Urothelium cell line (cell line): ENCODE measurements at places on chromosomes 6 and 20.
A peak's percentile ranks its signal among the peaks of the same experiment; 100 is the strongest.

DNA sequence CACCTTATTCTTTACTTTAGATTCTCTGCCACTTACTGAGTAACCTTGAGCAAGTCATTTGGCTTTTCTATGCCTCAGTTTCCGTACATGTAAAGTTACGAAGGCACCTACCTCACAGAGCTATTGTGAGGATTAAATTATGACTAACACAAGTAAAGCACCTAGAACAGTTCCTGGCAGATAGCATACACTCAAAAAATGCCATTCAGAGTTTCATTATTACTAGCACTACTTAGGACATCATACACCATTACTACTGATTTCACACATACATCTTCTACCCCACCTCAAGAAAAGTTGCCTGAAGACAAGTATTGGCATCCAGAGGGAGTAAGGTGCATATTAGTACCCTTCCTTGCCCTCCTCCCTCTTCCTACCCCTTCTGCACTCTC, 107.8 kb downstream of the OGFRL1 start:
- no peak for DNase-seq

DNA sequence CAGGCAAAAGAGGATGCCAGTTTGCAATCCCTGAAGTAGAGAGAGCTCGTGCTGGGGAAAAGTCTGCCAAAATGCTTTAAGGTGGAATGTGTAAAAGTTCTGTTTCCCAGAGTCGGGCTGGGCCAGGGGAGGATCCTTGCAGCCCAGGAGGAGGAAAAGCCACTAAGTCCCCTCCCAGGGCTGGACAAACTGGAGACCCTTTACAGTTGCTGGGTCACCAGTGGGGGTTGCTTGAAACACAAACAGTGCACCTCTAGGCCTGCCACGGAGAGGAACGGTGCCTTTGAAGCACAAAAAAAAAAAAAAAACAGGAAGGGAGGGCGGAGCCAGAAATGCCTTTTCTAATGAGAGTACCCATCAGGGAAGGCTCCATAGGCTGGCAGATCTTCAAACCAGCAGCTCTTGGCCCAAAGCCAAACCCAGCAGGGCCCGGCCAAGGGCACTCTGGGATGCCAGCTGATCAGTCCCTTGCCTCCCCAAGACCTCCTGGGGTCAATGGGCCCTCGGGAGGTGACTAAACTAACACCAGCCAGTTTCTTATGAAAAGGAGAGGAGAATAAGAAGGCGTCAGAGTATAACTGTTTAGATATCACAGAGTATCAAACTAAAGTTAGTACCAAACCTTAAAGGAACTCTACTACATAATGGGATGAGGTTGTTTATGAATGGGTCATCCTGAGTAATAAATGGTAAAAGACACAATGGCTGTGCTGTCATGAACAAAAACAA, 23.7 kb downstream of the HLA-A start:
- peak; percentile 79 for DNase-seq

DNA sequence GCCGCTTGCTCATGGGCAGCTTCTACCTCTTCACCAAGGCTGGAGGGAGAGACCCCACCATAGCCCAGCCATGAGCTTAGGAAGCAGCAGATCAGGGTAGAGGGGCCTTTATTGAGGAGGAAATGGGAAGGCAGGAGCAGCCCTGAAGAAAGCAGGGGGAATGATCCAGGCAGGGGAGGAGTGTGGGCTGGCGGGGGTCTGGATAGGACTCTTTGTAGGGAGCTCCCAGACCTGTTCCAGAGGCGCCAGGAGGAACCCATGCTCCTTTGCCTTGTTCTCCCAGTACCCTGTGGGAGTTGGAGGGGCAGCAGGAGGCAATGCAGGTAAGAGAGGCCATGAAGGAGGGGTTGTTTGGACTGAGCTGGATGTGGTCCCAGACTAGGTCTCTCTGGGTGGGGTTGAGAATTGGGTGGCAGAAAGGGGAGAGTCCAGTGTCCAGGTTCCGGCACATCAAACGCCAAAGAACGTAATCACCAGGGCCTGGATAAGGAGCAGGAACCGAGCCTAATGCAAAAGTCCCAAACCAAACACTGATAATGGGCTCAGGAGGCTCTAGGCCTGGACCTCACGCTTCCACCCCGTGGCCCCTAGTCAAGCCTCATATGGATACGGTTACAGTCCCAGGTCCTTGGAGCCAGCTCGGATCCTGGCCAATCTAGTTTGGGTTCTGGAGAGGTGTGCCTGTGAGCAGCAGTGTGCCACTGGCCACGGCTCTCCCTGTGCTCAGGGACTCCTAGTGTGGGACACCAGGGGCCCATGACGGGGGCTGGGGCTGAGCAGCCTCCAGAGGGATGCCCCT, 12.1 kb upstream of the PGC start:
- no peak for DNase-seq

GRCh38 chr20:34375977-34376430, 12.9 kb downstream of the ITCH start:
- no peak for DNase-seq

GRCh38 chr6:20931093-20931492, 396.8 kb downstream of the CDKAL1 start:
- no peak for DNase-seq

GRCh38 chr20:49845060-49845459, 32.4 kb downstream of the SLC9A8 start:
- no peak for DNase-seq

DNA sequence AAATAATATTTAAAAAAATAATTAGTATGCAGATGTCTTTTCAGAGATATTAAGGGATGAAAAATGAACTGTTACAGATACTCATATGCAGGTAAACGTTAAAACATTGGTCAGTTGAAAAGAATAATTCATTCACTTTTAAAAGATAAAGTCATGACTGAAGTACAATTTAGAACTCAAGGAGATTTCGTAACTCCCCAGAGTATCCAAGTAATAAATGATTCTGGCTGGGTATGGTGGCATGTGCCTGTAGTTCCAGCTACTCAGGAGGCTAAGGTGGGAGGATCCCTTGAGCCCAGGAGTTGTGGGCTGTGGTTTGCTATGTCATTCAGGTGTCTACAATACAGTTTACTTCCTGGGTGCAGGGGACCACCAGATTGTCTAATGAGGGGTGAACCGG, 122.3 kb upstream of the TMEM181 start:
- DNase-seq = no peak

DNA sequence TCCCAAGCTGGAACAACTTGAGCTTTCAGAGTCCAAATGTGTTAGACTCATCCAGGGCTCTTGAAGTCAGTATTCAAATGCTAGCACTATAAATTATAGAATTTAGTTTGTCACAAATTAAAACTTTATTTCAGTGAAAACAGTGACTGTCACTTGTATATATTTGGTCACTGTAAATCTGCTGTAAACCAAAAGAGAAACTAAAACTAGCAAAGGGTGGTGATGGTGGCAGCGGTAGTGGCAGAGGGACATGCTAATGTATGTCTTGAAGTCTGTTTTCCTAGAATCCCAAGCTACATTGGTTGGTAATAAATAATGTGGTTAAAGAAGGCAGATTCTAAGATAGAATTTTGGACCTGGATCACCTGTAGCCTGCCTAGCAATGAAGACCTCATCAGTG, 140.4 kb upstream of the CENPW start:
- no peak for DNase-seq

DNA sequence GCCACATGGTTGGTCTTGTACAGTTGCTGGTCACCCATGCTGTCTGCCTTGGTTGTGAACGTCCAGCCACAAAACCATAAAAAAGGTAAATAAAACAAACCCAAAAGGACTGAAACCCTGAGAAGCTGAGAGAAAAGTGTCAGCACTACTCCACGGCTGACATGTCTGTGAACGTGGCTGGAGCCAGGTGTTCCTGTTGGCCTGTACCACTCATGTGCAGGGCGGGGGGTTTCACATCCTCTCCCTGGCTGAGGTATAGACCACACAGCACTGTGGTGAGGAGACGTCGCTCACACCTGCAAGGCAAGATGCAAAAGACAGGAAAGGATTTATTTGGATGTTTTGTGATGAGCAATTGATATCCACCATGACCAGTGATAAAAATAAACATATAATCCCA, 51.9 kb upstream of the MRPS10 start:
- DNase-seq = no peak

DNA sequence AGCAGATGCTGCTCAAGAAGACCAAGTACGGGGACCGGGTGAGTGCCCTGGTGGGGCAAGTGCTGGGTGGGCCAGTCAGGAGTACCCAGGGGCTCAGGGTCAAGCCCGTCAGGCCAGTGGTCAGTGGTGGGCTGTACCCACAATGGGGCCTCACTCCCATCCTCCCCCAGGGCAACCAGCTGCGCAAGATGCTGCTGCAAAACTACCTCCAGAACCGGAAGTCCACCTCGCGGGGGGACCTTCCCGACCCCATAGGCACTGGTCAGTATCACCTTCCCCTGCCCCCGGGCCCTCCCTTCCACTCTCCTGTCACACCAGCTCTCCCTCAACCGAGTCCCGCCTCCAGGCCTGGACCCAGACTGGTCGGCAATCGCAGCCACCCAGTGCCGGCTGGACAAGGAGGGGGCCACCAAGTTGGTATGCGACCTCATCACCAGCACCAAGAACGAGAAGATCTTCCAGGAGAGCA, 27.0 kb downstream of the UQCC2 start:
- DNase-seq = no peak

DNA sequence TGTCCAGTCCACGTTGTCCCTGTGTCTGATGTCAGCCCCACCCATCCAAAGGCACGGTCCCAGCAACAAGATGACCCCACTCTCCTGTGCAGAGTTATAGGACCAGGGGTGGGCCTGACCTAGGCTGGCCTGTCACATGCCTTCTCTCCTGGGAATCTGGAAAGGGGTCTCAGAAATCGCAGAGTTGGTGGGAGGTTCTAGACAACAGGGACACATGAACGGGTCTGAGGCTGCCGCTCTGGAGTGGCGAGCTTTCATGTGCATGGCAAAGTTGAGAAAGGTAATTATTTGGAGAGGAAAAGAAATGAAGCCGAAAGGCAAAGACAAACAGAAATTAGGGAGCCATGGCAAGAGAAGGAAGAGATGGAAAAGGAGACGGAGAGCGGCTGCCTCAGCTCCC, 29.5 kb downstream of the BFSP1 start:
- DNase-seq = no peak
